ENCODE measurements at places on chromosomes 5 and 9. TPM values are rescaled to one million over a fixed set of nuclear protein-coding genes. Genes with fewer than 3 reads are reported as not detected.

OR13J1 gene
- total RNA-seq: not detected

ANKRD31 gene
- total RNA-seq: 0.25 TPM

SPINK1 gene
- 4.0 TPM for total RNA-seq

ARSI gene
- 15.4 TPM for total RNA-seq

BAAT gene
- total RNA-seq: 0.37 TPM

RELL2 gene
- total RNA-seq: 6.5 TPM

MSANTD3 gene
- 23.8 TPM for total RNA-seq

PCDHGB6 gene
- 6.1 TPM for total RNA-seq

NTRK2 gene
- total RNA-seq: 6.2 TPM

WASHC1 gene
- 18.5 TPM for total RNA-seq

PCDHA12 gene
- total RNA-seq: 0.23 TPM

ORM2 gene
- 0.77 TPM for total RNA-seq

FAM120A gene
- total RNA-seq: 110 TPM

CEL gene
- 0.77 TPM for total RNA-seq

ZNF618 gene
- total RNA-seq: 9.4 TPM

MEIKIN gene
- total RNA-seq: not detected

CSF1R gene
- 29.1 TPM for total RNA-seq

ENTPD8 gene
- total RNA-seq: 0.14 TPM

TAF11L5 gene
- total RNA-seq: not detected

RMND5B gene
- total RNA-seq: 24.4 TPM

FAM81B gene
- 13.7 TPM for total RNA-seq

SAXO1 gene
- 0.40 TPM for total RNA-seq

IRX2 gene
- 60.8 TPM for total RNA-seq
